ENCODE measurements at places on chromosomes 6 and 20.

DNA sequence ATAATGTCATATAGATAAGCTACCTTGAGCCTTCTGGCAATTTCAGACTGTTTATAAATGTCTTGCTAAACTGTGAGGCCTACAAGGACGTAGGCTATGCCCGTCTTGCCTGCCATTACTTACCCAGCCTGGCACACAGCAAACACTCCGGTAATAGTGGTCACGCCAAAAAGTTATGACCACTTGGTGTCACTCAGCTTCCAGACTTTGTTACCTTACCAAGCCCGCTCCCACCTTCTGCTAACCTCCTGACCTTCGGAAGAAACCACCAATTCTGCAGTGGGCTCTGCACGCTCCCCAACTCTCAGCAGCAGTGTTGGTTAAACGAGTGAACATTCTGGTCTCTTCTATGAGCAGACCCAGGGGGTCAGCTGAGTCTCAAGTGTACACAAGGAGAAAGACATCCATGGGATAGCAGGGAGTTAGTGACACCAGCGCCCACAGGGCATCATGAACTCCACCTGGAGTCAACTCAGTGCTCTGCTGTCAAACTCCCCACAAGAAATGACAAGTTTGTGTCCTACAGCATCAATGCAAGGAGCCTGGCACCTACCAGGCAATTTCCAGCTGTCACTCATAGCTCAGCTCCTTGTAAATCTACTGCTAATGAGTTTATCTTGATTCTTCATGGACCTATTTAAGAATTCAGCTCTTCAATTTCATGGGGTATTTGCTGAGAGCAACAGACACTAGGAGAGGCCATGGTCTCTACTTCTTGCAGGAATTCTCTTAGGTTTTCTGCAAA lies 119.9 kb downstream of the TTLL2 start:
- no peak for DNase-seq

DNA sequence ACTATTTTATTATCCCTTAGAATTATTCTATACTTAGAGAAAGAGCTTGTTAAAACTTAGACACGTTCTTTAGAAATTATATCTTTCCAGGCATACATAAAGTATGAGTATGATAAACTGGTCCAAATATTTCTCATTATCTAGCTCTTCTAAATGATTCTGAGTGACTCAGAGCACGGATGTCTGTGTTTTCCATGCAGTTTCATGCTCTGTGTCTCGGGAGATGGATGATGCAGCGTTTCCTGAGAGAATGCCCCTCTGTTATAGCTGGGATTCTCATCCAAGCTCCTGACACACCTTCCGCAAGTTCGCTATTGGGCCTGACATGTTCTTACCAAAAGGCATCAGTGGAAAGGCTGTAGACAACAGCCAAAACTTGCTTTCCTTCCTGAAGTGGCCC lies 19.3 kb downstream of the SIRT5 start:
- no peak for DNase-seq

GRCh38 chr20:11401988-11402387 lies 515.7 kb upstream of the BTBD3 start:
- no peak for DNase-seq

DNA sequence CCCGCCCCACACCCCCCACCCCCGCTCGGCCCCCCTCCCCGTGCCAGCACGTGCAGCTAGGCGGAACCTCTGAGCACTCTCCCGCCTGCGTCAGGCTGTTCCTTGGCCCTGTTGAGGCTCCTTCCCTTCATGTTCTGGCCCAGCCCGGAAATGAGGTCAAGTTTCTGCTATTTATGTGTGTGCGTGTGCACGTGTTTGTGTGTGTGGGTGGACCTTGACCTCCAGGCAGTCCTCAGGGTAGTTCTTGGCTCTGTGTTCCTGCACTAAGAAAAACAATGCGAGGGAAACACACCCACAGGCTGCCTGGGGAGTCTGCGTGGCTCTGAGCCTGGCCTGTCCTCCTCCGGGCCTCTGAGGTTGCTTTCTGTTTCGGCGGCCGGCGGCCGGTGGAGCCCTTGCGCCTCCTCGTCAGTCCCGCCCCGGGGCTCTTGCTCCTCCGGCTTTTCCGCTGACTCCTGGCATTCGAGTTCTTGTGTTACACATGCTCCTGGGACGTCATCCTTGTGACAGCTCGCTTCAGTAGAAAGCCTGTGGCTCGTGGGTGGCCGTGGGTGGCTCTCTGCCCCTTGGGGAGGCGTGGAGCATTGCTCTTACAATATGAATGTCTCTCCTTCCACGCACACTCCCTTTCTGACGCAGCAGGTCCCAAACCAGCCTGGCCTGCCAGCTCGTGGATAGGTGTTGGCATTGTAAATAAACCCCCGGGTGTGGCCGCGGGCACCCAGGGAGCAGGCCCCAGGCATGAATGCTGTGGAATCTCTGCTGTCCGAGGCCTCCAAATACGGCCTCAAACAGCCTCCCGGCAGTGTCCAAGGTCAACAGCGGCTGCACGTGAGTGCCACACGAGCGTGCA lies 10.0 kb downstream of the SLCO4A1 start:
- no peak for DNase-seq

DNA sequence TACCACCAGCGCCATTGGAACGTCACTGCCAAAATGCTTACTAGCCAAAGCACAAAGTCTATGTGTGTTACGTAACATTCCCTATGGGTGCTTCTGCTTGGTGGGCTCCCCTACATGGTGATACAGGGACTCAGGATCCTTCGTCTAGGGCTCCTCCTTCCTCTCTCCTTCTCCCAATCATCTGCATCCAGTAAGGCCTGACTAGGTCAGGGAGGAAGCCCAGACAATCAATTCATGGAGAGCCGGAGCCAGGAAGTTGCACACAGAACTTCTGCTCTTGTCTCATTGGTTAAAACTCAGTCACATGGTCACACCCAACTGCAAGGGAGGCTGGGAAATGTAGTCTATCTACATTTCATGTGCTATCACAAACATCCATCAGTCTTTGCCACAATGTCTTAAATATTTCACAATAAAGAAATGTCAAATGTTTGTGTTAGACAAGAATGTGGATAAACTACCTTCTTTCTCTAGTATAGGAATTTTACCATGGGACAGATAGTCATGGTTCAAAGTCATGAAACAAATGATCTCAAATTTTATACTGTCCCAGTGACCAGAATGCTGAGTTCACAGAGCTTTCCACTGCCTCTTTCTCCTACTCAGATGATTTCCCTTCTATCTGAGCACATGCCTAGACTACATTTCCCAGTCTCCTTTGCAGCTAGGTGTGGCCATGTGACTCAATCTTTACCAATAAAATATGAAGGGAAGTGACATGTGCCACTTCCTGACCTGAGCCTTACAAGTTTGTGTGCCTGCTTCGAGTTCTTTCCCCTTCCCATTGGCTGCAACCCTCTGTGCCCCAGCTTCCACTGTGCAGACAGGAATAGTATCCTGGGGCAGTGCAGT lies 9.3 kb upstream of the KCNK15 start:
- no peak for DNase-seq
